ENCODE measurements at places on chromosomes 3 and 15.

DNA sequence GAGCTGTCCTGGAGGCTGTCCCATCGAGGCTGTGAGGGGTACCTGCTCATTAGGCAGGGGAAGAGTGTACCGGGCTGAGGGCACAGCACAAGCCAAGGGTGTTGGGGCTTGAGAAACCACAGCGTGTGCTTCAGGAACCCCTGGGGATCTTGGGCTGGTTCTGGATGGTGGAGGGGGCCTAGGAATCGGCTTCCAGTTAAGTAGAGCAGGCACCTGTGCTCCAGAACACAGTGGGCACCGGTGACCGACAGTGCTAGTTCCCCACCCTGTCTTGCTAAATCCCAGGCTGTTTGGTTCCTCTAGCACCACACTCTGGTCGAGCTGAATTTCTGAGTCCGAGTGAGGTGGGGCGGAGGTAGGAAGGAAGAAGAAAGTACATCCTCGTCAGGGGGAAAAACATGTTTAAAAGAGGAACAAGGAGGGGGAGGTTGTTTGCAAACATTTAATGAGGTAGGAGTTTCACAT, 29.1 kb downstream of the SLC6A6 start:
- peak overlapping the region; percentile 80 for H3K4me3 ChIP-seq
- H3K27ac ChIP-seq: peak overlapping the region; percentile 95
- peaks cover 85% of the 10 kb centered on the region for H3K4me1 ChIP-seq
- DNase-seq: no peak

DNA sequence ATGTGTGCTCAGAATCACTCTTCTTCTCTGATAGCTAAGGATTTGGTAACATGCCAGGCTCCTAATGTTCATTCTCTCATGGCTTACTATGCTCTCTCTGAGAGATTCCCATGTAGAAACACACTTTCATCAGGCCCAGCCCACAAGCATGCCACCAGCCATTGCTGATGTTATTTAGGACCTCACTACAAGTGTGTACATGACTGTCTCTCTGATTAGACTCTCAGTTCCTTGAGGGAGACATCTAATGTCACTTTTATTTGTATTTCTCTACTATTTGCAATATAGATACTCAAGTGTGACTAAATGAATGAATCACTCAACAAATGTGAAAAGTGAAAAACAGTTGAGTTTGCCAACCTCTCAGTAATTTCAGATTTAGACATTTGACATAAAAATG, 84.3 kb upstream of the ARL6 start:
- no peaks in the 10 kb centered on the region for H3K27me3 ChIP-seq
- DNase-seq: no peak
- no peaks in the 10 kb centered on the region for H3K4me1 ChIP-seq
- no peak overlapping the region for H3K27ac ChIP-seq
- H3K4me3 ChIP-seq: no peak overlapping the region

DNA sequence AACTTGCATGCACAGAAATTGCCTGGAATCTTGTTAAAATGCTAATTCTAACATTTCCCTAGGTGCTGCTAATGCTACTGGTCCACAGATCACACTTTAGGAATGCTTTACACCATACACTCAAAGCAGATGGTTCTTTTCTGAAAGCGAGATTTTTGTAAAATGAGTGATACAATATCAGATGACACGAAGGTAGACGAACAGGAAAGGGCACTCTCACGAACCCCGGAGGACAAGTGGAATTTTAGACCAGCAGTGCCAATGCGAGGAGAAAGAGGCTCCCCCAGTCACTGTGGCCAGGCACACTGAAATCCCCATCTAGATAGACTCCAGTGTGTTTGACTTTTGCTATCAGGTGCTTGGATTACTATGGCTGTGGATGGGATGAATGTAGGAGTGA, 21.0 kb downstream of the FAIM start:
- H3K4me1 ChIP-seq: no peaks in the 10 kb centered on the region
- H3K36me3 ChIP-seq: peaks cover 2% of the 10 kb centered on the region
- no peak overlapping the region for H3K4me3 ChIP-seq

GRCh38 chr3:145326666-145327065, 834.3 kb downstream of the PLOD2 start:
- no peaks in the 10 kb centered on the region for H3K36me3 ChIP-seq
- DNase-seq: no peak
- H3K27ac ChIP-seq: no peak overlapping the region
- H3K27me3 ChIP-seq: no peaks in the 10 kb centered on the region
- H3K4me1 ChIP-seq: no peaks in the 10 kb centered on the region
- no peak overlapping the region for H3K4me3 ChIP-seq

- no peaks in the 10 kb centered on the region for H3K27me3 ChIP-seq
- H3K36me3 ChIP-seq: peaks cover 6% of the 10 kb centered on the region
- no peak overlapping the region for H3K27ac ChIP-seq
Measured at GRCh38 chr3:71300951-71301393, 282.6 kb downstream of the FOXP1 start.

DNA sequence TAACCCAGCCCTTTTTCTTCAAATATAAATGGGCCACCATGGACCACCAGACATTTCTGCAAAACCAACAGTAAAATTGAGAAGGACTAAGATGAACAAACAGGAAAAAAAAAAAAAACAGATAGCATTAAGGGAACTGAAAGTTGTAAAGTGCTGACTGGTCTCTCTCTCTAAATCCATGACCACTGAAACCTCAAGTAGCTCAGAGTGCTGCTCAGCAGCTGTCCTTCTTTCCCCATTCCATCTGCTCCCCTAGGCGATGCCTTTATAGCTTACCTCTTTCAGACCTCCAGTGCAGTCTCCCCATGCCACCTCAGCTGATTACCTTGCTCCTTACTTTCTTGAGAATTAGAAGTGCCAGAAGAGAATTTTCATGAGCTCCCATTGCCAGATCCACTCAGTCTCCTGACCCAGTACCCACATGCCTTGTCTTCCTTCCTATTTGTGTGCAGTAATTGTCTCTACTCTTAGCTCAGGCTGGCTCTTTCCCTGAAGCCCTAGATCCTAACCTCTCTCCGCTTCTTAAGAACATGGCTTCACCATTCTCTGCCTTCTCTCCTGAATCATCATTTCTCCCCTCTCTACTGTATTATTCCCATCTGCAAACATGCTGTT, 23.9 kb upstream of the XIRP1 start:
- no peak overlapping the region for H3K4me3 ChIP-seq
- no peak for DNase-seq
- H3K36me3 ChIP-seq: no peaks in the 10 kb centered on the region
- H3K27ac ChIP-seq: no peak overlapping the region

GRCh38 chr15:59218710-59219109, 12.1 kb downstream of the LDHAL6B start:
- H3K27me3 ChIP-seq: peaks cover 12% of the 10 kb centered on the region
- DNase-seq: no peak
- H3K36me3 ChIP-seq: peaks cover 2% of the 10 kb centered on the region

DNA sequence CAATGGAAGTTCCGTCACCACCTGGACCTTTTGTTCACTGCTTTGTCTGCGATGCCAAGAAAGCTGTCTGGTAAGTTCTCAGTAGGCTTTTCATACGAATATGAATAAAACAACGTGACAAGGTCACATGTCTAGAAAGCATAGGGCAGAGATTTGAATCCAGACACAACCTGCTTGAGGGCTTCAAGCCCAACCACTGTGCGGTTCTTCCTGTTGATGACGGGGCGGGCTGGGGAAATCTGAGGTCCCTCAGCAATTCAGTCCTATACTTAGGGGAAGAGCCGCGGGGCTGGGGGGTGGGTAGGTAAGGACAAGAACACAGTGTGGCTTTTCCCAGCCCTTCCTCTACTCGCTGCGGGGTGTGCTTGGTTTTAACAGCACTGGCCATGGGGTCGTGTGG, 32.4 kb upstream of the SMAD3 start:
- H3K4me3 ChIP-seq: no peak overlapping the region
- no peaks in the 10 kb centered on the region for H3K36me3 ChIP-seq
- no peak overlapping the region for H3K27ac ChIP-seq

DNA sequence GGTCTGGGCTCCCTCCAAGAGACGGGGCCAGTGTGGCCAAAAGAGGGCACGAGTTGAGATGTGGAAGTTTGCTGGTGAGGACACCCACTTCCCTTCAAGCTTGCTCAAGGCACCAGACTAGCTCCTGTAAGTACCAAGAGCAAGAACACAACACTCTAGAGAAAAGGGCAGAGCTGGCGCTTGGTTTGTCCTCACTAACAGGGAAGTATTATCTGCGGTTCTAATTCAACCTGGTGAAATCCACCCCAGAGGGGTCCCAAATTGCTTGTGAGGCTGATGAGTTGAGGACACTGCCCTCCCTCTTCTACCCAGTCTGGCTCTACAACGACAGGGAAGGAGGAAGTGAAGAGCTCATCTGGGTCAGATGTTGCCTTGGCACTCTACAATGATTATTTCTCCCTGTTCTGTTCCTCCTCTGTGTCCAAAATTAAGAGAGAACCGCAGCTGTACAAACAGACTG, 16.9 kb upstream of the FSIP1 start:
- no peaks in the 10 kb centered on the region for H3K4me1 ChIP-seq
- H3K36me3 ChIP-seq: peaks cover 2% of the 10 kb centered on the region
- H3K27ac ChIP-seq: no peak overlapping the region
- H3K4me3 ChIP-seq: no peak overlapping the region

GRCh38 chr3:127445581-127446343, 144.8 kb downstream of the TPRA1 start:
- no peak overlapping the region for H3K4me3 ChIP-seq
- DNase-seq: no peak
- H3K36me3 ChIP-seq: peaks cover 2% of the 10 kb centered on the region
- H3K27ac ChIP-seq: no peak overlapping the region
- peaks cover 79% of the 10 kb centered on the region for H3K27me3 ChIP-seq

DNA sequence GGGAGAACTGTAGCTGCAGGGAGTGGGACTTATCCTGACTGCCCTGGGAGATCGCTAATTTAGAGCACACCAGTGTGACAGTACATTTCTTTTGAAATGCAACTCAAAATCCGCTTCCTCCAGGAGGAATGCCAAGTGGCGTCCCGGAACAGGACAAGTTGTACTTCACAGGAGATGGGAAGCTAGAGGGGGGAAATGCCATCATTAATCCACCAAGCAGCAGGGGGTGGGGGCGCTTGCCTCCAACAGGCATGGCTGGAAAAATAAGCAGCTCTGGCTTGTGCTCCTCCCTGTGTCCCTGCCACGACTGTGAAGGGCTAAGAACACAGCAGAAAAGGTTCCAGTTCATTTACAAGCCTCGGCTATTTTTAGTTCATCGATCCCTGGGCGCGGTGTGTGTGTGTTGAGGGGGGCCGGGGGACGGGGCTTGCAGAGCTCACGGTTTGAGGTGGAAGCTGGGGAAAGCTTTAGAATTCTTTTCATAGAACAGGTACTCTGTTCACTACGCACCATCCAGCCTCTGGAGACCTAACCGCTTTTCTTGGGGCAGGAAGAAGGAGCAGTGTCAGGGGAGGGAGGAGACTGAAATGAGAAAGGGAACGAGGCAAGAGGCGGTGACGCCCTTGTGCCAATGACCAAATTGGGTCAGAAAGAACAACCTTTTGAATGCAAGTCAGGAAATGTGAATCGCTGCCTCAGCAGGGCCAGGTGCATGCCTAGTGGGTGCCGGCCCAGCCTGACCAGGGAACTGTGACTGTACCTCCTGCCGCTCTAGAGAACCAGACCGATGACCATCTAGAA, 51.8 kb upstream of the DGKG start:
- peaks cover 51% of the 10 kb centered on the region for H3K27me3 ChIP-seq
- H3K36me3 ChIP-seq: no peaks in the 10 kb centered on the region
- peak overlapping the region; percentile 65 for H3K4me3 ChIP-seq
- no peak for DNase-seq
- H3K27ac ChIP-seq: no peak overlapping the region

DNA sequence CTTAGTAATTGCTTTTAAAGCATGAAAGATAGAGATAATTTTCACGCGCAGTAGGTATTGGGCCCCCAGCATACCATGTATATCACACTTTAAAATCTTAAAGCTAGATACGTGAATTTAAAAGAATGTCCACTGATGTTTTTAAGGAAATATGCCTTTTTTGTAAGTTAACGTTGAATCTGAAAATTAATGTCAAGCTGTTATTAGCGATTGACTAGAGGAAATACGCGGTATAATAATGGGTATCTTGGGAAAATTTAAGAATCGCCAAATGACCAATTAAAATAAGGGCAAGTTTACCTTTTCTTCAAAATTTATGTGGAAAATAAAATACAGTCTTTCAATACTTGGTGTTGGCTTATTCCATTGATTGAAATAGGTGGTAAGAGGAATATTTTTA, 13.3 kb upstream of the CHD2 start:
- H3K27ac ChIP-seq: peak overlapping the region; percentile 99
- DNase-seq: no peak
- H3K36me3 ChIP-seq: peaks cover 99% of the 10 kb centered on the region
- peak overlapping the region; percentile 99 for H3K4me3 ChIP-seq
- peaks cover 29% of the 10 kb centered on the region for H3K4me1 ChIP-seq

- H3K27me3 ChIP-seq: no peaks in the 10 kb centered on the region
- H3K4me3 ChIP-seq: no peak overlapping the region
- DNase-seq: no peak
- H3K36me3 ChIP-seq: peaks cover 31% of the 10 kb centered on the region
- peak overlapping the region; percentile 67 for H3K27ac ChIP-seq
- H3K4me1 ChIP-seq: peaks cover 5% of the 10 kb centered on the region
Measured at GRCh38 chr3:141905129-141905528, 28.7 kb downstream of the ATP1B3 start.

- no peak overlapping the region for H3K4me3 ChIP-seq
- peaks cover 3% of the 10 kb centered on the region for H3K36me3 ChIP-seq
- no peaks in the 10 kb centered on the region for H3K27me3 ChIP-seq
Measured at GRCh38 chr3:129624347-129625071, 18.0 kb upstream of the PLXND1 start.

GRCh38 chr15:93829115-93829870, 402.1 kb upstream of the MCTP2 start:
- H3K27me3 ChIP-seq: peaks cover 12% of the 10 kb centered on the region
- H3K36me3 ChIP-seq: no peaks in the 10 kb centered on the region
- no peak overlapping the region for H3K4me3 ChIP-seq
- H3K27ac ChIP-seq: no peak overlapping the region
- no peaks in the 10 kb centered on the region for H3K4me1 ChIP-seq
- no peak for DNase-seq

GRCh38 chr3:172919297-172919683, 168.8 kb downstream of the ECT2 start:
- DNase-seq: no peak
- no peaks in the 10 kb centered on the region for H3K27me3 ChIP-seq
- H3K4me3 ChIP-seq: no peak overlapping the region
- no peak overlapping the region for H3K27ac ChIP-seq
- peaks cover 3% of the 10 kb centered on the region for H3K36me3 ChIP-seq

GRCh38 chr3:50405249-50405648, 45.9 kb upstream of the TMEM115 start:
- H3K4me1 ChIP-seq: peaks cover 7% of the 10 kb centered on the region
- peaks cover 6% of the 10 kb centered on the region for H3K36me3 ChIP-seq
- no peak overlapping the region for H3K27ac ChIP-seq
- no peaks in the 10 kb centered on the region for H3K27me3 ChIP-seq
- no peak overlapping the region for H3K4me3 ChIP-seq

GRCh38 chr3:99958222-99958912, 140.7 kb downstream of the CMSS1 start:
- no peaks in the 10 kb centered on the region for H3K36me3 ChIP-seq
- H3K27me3 ChIP-seq: no peaks in the 10 kb centered on the region
- H3K4me1 ChIP-seq: no peaks in the 10 kb centered on the region
- H3K27ac ChIP-seq: no peak overlapping the region

GRCh38 chr3:56055951-56056350, 412.3 kb downstream of the ERC2 start:
- H3K4me1 ChIP-seq: no peaks in the 10 kb centered on the region
- H3K4me3 ChIP-seq: no peak overlapping the region
- no peaks in the 10 kb centered on the region for H3K36me3 ChIP-seq
